COR-L47 (cell line): ENCODE measurements at places on chromosomes 7 and 10.

DNA sequence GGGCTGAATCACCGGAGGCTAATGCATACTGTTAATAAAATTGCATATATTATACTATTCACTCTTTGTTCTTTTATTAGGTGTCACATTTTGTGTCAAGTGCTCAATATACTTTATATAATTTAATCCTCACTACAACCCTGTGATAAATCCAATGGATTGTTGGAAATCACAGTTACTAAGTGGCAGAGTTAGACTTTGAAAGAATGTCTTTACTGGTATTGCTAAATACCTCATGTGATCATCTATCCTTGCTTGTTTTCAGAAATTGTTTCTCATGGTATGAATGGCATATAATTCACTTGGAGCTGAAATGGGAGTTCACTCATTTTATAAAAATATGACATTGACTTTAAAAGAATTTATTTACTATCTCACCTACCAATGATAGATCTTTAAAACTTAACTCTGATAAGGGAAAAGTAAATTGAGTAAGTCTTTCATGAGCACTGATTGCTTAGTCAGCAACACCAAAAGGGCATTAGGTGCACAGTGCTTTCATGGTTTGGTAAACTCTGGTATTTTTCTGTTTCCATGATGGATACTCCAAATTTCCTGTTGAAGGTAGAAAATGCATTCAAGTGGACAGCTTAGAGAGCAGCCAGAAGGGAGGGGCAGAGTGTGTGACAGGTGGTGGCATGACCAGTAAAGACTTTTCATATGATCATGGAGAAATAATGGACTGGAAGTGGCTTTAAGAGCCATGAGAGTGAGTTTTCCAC lies 22.6 kb downstream of the ENKUR start:
- DNase-seq: no peak

DNA sequence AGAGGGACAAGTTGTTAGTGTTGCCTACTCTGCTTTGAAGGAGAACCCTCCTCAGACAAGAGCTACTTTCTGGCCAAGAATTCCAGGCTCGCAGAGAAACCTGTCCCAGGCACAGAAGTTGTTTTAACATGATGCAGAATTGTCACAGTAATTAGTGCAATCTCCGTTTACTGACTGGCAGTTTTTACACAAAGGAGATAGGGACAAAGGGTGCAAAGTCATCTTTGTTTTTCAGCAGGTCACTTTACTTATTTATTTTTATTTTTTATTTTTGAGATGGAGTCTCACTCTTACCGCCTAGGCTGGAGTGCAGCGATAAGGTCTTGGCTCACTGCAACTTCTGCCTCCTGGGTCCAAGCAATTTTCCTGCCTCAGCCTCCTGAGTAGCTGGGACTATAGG lies 12.3 kb downstream of the TCF7L2 start:
- DNase-seq: no peak

DNA sequence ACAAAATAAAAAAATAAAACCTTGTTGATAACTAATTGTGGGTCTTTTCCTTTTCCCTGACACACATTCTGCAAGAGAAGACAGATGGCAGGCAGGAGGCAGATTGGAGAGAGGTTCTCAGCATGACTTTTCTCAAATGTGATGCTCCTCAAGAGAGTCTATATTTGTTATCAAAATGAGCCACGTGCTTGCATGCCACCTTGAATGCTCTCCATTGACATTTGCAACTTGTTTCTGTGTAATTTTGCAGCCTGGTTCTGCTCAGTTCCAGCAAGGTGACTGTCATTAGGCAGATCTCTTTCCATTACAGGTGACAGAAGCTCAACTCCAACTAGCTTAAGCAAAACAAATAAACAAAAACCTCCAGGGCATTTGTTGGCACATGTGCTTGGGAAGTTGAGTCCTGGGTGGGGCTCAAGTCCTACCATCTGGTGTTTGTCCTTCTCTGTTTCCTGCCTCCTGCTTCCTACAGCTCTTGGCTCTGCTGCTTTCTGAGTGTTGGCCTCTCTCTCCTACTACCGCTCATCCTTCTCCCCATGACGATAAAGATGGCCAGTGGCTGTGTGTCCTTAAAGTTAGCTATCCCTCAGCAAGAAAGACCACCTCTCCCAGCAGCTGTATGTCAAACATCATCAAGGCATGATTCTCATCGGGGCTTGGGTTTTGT lies 56.7 kb downstream of the GRK5 start:
- peak; percentile 39 for DNase-seq

- no peak for DNase-seq
Observed at GRCh38 chr10:30182191-30183054, 123.0 kb upstream of the JCAD start.

GRCh38 chr7:1210979-1211608 lies 21.6 kb upstream of the UNCX start:
- DNase-seq: no peak
